HFFc6 (cell line): ENCODE measurements at places on chromosomes 11 and 22.

GRCh38 chr11:34866375-34866774, 49.8 kb downstream of the APIP start:
- no peaks in the 10 kb centered on the region for H3K36me3 ChIP-seq
- no peaks in the 10 kb centered on the region for H3K4me1 ChIP-seq
- no peak overlapping the region for H3K27ac ChIP-seq
- H3K4me3 ChIP-seq: no peak overlapping the region

GRCh38 chr22:30969532-30970355, 679 bp downstream of the TUG1 start:
- H3K4me3 ChIP-seq: peak overlapping the region; percentile 97
- peak; percentile 1 for DNase-seq
- H3K4me1 ChIP-seq: peaks cover 48% of the 10 kb centered on the region

DNA sequence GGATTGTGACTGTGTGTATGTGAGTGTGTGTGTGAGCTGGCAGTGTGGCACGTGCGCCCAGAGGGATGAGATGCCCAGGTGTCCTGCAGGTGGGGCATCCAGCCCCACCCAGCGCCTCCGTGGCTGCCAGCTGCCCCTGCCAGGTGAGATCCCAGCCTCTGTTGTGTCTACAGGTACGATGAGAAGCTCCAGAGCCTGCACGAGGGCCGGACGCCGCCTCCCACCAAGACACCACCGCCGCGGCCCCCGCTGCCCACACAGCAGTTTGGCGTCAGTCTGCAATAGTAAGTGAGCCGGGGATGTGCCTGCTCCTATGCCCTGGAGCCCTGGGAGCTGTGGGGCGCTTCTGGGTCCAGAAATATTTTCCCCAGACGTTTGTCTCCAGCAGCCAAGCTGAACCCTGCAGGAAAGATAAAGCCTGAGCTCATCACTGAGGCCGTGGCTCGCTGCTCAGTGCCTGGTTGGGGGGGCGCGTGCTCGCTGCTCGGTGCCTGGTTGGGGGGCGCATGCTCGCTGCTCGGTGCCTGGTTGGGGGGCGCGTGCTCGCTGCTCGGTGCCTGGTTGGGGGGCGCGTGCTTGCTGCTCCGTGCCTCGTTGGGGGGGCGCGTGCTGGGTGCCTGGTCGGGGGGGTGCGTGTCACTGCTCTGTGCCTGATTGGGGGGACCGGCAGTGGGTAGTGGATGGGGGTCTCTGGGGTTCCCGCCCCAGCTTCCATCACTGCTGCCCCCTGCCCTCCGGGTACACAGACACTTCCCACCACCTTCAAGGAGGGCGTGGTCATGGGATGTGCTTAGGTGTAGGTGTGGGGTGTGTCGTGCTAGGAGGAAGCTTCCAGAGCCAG, 73.2 kb downstream of the ARHGAP8 start:
- no peak overlapping the region for H3K27ac ChIP-seq
- no peaks in the 10 kb centered on the region for H3K36me3 ChIP-seq
- peaks cover 18% of the 10 kb centered on the region for H3K27me3 ChIP-seq
- no peaks in the 10 kb centered on the region for H3K4me1 ChIP-seq

DNA sequence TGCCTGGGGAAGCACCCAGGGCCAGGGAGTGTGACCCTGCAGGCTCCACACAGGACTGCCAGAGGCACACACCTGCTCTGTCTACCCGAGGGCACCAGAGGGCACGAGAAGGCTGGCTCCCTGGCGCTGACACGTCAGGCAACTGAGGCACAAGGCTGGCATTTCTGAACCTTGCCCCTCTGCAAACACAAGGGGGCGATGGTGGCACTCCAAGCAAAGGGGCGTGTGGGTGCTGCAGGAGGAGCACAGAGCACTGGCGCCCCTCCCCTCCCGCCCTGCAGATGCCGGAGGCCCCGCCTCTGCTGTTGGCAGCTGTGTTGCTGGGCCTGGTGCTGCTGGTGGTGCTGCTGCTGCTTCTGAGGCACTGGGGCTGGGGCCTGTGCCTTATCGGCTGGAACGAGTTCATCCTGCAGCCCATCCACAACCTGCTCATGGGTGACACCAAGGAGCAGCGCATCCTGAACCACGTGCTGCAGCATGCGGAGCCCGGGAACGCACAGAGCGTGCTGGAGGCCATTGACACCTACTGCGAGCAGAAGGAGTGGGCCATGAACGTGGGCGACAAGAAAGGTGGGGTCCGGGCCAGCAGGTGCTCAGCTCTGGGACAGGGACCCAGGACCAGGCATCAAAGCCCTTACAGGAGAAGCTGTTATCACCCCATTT, 20.8 kb upstream of the TXNRD2 start:
- no peak overlapping the region for H3K27ac ChIP-seq
- H3K4me1 ChIP-seq: no peaks in the 10 kb centered on the region; the same call in 1 of the 2 replicates
- peak; percentile 60 for DNase-seq
- H3K4me3 ChIP-seq: no peak overlapping the region
